ENCODE measurements at places on chromosomes 5 and 9.
A peak's percentile ranks its signal among the peaks of the same experiment; 100 is the strongest.

- no peak for DNase-seq
Measured at GRCh38 chr9:128246471-128246870, 29.3 kb downstream of the GOLGA2 start.

DNA sequence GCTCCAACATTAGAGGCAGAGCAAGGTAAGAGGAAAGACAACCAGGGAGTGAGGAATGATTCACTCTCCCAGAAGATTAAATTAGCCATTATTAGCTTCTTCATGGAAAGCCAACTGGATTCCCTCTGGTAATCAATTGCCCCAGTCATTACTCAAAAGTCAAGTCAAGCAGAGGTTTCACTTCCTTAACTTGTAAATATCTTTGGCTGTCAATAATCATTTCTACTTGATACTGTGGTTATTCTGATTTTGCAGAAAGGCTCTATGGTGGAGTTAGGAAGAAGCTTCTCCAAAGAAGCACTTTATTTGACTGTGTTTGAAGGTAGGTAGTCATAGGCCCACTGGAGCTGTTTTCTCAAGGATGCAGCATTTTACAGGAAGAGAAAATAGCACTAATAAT is 78.0 kb downstream of the JAKMIP2 start:
- DNase-seq, result no peak

DNA sequence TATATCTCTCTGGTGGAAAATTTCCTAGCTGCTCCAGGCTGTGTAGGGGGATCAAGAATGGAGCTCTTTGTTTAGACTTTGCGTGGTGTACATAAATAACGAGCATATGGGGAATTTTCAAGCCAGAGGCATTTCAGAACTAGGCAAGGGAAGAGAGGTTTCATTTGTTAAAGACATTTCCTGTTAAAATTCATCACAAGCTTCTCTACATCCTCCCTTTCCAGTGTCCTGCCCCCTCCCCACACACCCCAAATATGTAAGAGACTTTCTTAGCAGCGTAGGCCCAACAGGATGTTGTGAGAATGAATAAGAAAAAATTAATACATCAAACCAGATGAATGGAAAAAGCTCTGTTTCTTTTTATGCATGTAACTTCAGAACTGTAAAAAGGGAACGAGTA is 150.3 kb downstream of the GPBP1 start:
- DNase-seq, result no peak

DNA sequence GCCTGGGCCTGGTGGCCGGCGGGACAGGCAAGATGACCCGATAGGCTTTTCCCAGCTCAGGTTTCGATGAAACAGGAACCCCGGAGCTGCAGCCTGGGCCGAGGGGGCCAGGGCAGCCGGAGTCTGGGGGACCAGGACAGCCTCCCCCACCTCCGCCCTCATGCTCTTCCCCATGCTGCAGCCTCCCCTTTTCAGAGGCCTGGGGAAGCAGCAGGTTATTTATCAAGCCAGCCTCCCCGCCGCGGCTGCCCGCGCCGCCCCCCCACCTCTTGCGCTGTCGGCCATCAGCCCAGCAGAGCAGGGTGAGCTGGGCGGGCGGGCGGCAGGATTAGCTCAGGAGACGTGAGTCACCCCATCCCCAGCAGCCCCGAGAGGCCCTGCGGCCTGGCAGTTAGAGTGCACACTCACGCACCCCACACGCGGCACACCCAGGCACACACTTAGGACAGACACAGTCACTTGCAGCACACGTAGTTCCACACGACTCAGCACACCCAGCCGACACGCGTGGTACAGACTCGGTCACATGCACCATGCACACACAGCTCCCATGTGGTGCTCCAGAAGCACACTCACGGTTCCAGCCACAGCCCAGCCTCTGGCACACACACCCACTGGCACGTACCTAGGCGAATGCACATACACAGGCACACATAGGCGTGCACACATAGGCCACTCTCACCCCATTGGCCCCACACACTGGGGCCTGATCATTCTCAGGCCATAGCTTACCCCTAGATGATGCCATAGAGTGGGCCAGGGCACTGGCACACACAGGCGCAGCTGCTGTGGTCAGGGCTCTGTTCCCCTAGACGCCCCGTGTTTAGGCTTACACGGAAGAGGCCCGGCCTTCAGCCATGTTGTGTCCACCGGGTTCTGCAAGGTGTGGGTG is 13.0 kb downstream of the CXXC5 start:
- DNase-seq, result peak; percentile 95

All from AG08396 (cell line).